Epithelial cell of alveolus of lung (primary cell): ENCODE measurements at places on chromosomes 16 and 17. TPM values are rescaled to one million over a fixed set of nuclear protein-coding genes. Genes with fewer than 3 reads are reported as not detected.

Gene ZG16
- total RNA-seq: not detected in 2 replicates

Gene NETO2
- total RNA-seq: 32.4 and 50.0 TPM in 2 replicates

Gene GJC1
- total RNA-seq: 23.2 and 29.0 TPM in 2 replicates

Gene KRTAP3-1
- total RNA-seq: not detected in 2 replicates
